Activated naive CD4-positive, alpha-beta T cell treated with anti-CD3 and anti-CD28 coated beads for 36 hours (primary cell): ENCODE measurements at places on chromosomes 12 and 14.

DNA sequence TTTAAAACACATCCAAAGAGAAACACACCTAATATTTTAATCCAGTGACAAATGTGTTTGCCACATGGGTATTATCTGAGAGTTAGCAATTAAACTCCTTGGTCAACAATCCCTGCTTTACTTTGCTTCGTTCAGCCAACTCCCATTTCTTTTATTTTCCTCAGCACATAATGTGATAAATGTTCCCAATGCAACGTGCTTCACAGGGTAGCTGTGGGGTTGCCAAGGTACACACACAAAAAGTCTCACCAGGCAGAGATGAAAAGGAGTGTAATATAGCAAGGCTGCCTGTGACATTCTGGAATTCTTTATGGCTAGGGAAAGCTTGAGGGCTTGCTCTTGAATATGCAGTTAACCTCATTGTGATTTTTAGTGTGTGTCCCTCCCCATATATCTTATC lies 208.0 kb upstream of the DIO2 start:
- DNase-seq, result no peak

DNA sequence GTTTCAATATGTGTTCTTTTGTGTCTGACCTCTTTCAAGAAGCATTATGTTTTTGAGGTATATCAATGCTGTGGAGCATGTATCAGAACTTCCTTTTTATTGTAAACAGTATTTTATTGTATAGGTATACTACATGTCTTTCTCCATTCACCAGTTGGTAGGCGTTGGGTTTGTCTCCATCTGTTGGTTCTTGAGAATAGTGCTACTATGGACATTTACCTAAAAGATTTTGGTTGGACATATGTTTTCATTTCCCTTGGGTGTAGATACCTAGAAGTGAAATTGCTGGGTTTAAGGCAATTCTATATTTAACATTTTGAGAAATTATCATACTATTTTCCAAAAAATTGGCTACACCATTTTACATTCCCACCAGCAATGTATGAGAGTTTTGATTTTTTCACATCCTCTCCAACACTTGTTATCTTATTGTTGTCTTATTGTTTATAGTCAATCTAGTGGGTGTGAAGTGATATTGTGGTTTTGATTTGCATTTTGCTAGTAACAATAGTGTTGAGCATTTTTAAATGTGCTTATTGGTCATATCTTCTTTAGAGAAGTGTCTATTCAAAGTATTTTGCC lies 409.2 kb downstream of the IPO8 start:
- no peak for DNase-seq

DNA sequence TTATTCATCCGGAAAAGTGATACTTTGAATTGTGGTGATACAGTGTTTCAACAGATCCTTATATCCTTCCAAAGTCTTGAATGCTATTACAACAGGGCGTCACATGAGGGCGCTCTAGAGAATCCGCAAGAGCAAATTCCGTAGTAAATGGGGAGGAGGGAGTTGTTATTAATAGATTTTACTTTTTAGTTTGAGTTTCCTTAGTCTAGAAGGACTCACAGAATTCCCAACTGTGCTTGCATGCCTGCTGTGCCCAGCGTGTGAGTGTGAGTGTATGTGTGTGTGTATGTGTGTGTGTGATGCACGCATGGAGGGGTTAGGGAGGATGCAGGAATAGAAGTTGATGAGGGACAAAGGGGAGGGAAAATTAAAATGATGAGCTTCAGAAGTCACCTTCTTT lies 375.3 kb downstream of the C12orf75 start:
- peak; percentile 24 for DNase-seq

DNA sequence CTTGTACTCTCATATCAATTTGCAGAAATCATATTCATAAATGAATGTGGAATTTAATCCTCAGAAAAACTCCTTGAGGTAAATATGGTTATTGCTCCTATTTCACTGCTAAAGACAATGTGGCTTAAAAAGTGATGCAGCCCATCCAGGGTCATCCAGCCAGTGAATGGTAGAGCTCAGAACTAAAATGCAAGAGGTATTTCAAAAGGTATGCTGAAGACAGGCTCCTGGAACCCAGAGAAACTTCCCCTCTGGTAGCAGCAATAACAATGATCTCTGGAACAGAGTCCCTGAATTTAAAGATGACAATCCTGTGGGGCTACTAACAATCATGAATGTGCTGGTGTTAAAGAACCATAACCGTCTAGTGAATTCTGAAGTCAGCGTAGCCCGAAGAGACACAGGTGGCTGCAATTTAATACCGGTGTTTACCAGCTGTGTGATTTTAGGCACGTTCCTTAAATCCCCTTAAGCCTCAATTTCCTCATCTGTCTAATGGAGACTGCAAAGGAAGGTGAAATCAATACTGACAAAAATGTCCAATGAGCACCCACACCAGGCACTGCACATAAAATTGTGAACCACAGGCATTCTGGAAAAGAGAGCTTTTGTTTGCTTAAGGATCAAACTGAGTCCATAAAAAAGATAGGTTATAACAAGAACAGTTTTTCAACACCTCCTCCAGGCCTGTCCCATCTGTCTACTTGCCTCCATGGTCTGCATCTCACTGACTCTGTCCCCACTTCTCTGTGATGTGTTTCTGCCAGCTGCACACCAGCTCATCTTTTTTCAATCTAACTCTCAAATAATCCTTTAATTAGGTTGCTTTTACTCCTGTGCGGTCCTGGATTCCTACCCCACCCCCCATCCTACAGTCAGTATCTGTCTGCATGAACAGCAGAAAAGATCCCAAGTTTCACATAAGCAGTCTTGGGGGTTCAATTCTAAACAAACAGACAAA lies 10.5 kb downstream of the TM7SF3 start:
- DNase-seq, result no peak

- no peak for DNase-seq
Measured at GRCh38 chr12:2957816-2958431, 1.3 kb upstream of the TEAD4 start.

DNA sequence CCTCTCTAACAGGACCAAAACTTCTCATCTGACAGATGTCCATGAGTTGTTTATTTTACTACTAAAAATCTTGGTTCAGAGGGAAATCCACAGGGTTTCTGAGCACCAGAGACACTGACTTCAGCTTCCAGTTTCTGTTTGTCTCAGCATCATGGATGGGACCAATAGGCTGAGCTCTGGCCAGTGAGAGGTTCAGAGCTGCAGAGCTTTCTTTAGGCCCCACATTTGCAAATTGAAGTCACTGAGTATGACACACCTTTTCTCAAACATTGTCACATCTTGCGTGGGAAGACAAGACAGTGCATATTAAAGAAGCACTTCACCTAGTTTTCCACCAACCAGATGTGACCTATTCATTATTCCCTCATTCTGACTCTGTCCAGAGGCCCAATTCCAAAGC lies 45.2 kb downstream of the RDH12 start:
- DNase-seq, result peak; percentile 52

- no peak for DNase-seq
Measured at GRCh38 chr14:78631551-78631950, 461.4 kb downstream of the NRXN3 start.

DNA sequence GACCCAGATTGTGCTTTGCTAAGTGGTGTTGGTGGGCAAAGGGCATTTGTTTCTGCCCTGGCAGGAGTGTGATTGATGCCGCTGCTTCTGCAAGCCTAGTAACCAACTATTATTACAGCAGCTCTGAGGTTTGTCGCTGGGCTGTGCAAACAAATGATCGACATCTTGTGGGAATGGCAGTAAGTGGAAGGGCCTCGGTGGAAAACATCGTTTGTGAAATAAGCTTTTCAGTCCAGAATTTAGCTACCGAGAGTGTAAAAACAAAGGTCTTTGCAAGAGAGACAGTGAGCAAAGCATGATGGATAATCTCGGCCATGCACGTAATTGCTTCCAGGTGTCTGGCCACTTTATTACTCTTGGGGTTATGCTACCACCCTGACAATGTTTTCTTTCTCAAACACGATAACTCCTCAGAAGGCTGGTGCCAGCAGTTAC lies 397.7 kb upstream of the PRICKLE1 start:
- DNase-seq, result no peak

- DNase-seq, result no peak
Measured at GRCh38 chr14:75751296-75751695, 90.2 kb downstream of the TTLL5 start.

DNA sequence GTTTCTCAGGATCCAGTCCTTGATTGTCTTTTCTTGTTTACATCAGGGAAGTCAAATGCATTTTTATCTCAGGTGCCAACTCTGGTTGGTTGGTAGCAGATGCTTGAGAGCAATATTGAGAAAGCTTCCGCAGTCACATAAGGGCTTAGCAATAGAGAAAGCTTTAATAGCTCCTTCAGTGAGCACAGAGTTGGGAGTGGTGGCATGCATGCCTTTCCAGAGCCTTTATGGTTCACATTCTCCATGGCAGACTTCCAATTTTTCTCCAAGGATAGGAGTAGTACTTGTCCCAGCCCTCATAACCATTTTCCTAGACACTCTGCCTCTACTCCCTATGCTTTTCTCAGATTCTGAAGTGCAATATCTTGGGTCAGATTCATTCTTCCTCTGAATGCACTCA lies 280.4 kb downstream of the AEBP2 start:
- no peak for DNase-seq

GRCh38 chr12:31031951-31032335 lies 41.7 kb upstream of the DDX11 start:
- no peak for DNase-seq

- DNase-seq, result no peak
Measured at GRCh38 chr12:117033382-117034221, 65.6 kb downstream of the TESC start.

GRCh38 chr14:69842686-69843420 lies 36.4 kb upstream of the SMOC1 start:
- DNase-seq, result no peak

GRCh38 chr14:54674046-54674741 lies 107.3 kb downstream of the SAMD4A start:
- no peak for DNase-seq

GRCh38 chr14:53226553-53226952 lies 73.4 kb upstream of the DDHD1 start:
- no peak for DNase-seq

- DNase-seq, result no peak
Measured at GRCh38 chr14:95817271-95817670, 59.4 kb upstream of the TUNAR start.

DNA sequence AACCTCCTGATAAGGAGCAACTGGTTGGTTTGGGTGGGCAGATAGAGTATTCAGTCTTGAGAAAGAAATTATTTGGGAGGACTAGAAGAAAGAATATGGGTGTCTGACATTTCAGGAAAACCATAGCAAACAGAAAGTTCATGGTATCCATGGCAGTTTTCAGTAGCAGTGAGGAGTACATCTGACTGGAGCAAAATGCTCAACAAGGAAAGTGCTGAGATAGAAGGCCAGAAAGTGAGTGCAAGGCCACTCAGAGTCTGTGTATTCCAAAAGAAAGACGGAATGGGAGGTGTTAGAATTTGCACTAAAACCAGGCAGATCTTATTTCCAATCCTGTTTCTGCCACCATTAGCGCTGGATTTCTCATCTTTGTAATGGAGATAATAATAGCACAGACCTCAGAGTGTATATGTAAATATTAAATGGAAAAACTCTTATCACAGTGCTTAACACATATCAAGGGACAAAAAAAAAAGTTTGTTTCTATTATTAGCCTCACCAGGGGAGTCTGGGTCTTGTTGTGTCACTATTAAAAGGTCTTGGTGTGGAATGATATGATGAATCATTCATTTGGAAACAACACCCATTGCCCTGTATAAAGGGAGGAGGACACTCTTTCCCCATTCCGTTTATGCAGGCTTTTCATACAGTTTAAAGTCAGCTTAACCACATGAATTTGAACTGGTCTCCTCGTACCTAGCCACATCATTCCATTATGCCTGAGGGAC lies 349.8 kb downstream of the IPO8 start:
- DNase-seq, result no peak

GRCh38 chr12:89821896-89822295 lies 113.3 kb upstream of the ATP2B1 start:
- no peak for DNase-seq

DNA sequence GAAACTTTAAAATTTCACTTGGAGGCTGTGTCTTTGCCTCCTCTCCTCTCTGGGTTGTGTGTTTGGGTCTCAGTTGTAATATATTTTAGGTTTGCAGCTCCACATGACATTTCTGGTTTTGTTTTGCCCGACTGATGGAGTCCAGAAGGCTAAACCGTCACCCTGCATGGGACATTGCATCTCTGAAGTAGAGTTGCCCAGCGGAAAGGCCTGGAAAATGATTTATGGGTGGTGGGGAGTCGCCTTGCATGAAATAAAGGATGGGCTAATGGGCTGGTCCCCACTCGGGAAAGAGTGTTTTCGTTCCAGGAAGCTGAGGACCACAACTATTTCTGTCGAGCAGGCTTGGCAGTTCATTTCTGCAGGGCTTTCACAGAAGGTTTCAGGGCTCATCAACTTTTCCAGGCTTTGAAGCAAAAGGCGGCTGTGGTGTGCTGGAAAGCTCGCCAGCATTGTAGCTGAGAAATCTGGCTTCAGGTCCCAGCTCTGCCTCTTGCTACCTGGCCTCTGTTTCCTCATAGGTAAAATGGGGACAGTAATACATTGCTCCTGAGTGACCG lies 74.8 kb upstream of the GSC start:
- no peak for DNase-seq

DNA sequence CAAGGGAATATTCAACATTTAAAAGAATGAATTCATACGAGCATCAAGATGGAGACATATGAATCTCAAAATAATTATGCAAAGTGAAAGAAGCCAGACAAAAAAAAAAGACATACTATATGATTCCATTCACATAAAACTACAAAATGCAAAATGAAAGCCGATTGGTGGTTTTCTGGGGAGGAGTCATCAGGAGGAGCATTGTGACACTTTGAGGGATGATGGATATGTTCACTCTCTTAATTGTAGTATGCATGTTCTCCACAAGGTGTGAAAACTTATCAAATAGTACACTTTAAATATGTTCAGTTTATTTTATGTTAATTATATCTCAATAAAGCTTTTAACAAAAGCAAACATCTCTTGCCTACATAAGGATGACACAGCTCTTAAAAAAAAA lies 13.5 kb downstream of the OLR1 start:
- no peak for DNase-seq

DNA sequence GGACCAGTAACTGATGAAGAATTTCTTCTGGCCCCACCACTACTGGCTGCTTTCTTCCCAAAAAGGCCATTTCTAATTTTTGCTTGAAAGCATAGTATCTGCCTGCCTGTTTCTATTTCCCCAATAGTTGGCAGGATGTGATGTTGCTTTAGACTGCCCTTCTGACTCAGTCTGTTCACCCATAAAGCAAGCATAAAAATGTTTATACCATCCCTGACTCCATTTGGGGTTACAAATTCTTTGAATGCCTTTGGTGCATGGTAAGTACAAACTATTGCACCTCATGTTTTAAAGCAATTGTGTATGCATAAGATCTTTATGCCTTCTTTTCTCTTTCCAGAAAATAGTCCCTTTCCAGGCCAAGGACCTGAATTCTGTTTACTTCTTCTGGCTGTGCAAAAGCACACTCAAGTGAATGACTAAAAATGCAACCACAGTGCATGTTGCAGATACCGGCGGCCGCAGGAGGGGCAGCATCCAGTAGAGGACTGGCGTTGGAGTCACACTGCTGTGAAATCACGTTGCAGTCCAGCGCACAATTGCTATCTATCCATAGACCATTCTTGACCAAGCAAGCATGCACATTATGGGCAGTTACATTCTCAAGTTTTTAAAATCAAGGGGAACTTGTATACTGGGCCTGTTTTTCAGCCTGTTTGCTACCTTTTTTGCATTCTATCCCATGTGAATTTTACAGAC lies 82.4 kb downstream of the SLC5A8 start:
- DNase-seq, result no peak

GRCh38 chr14:22337521-22337920 lies 251.5 kb downstream of the DAD1 start:
- no peak for DNase-seq

GRCh38 chr12:92158796-92159439 lies 13.3 kb upstream of the BTG1 start:
- DNase-seq, result no peak
